ENCODE measurements at places on chromosomes 3 and 15.

DNA sequence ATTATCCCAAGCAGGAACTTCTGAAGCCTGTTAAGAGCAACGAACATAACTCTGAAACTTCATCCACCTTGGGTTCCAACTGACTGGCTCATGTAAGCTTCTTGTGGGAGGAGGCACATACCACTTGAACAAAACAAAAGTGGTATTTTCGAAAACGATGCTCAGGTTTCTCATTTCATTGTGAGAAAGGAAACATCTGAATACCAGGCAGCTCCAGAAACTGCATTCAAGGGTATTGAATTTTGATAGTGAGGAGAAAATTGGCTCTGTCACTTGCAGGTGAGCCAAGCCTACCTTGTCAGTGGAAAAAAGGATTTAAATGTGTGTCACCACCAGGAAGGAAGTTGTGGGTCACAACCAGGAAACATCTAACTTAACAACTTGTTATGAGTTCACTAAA, 218.1 kb upstream of the SATB1 start:
- DNase-seq: no peak

DNA sequence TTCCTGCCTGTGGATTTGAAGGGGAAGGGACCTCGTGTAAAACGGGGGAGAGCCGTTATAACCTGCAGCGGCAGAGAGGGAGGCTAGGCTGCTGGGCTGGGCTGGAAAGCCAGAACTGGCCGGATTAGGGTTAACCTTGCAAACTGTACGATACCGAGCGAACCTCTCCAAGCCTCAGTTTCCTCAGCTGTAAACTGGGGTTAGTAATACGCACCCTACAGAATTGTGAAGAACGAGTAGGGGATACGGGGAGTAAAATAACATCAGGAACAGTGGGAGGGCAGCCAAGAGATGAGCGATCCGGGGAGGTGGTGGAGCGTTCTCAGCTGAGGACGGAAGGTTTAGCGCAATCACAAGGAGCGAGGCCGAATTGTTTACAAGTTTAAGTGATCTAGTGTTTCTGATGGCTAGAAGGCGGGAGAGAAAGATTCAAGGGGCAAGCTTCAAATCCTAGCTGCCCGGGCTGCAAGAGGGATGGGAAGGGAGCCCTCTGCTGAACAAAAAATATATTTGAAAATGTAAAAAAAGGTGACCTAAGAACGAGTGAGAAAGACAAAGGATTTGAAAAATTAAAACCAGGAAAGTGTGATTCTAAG, 768 bp upstream of the SEMA5B start:
- DNase-seq: peak; percentile 22

DNA sequence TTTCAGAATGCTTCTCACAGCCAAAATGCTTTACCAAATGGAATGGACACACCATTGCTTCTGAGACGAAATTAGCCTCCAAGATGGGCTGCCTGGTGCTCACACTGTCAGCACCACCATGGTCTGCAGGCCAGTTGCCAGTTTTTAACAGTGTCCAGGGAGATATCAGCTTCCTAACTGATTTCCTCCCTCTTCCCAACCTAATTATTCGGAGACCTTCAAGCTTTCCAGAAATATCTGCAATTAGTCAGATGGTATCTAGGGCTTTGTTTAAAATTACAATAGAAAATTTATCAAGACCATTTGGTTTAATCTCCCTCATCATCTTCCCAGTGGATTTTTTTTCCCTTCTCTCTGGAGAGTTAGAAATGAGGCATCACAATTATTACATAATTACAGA, 287.5 kb downstream of the ZPLD1 start:
- DNase-seq: no peak

GRCh38 chr3:112858410-112859069, 11.9 kb upstream of the CD200R1L start:
- DNase-seq: no peak

DNA sequence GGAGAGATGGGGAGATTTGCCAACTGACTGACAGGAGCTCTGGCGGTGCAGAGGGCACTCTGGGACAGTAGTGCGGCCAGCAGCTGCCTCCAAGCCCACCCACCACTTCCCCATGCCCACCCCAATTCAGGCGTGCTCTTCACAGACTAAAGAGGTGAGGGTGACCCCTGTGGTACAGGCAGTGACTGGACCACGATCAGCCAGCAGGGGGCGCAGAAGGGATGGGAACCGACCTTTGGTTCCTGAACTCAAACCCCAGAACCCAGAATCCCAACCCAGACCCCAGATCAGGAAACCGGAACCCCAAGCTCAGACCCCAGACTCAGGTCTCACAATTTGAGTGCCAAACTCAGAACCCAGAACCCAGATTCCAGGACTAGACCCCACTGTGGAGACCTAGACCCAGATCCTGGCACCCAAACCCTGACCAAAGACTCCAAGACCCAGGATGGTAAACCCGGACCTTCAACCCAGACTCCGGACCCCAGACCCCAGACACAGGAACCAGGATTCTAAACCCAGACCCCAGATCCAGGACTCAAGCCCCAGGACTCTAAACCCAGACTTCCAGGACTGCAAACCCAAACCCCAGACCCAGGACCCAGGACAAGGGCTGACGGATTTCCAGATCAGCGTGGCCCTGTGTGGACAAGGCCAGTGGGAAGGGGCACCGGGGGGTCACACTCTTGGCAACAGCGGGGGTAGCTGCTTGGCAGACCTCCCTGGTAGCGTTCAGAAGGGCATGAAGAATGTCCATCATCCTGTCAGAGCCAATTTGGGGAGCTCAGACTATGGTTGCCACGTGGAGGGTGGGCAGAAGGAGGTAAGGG, 3.7 kb upstream of the MYL3 start:
- peak; percentile 83 for DNase-seq

GRCh38 chr15:83435782-83436181, 11.4 kb upstream of the SH3GL3 start:
- no peak for DNase-seq

All from Calu3 (cell line).